ENCODE measurements at places on chromosomes 2 and 18.

DNA sequence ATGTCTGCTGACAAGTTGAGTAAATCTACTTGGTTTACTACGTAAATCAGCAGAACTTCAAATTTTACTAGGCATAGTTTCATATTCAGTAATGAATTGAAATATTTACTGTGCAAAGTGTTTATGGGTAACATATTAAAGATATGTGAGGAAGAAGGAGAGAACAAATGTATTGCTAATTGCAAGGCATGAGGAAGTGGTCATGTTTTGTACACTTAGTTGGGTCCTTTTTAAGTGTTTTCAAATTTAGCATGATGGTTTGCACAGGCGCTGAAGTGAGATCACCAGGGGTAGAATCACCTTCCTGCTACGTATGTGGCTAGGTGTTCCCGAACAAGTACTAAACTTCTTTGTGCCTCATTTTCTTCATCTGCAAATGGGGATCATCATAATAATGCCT lies 1534.4 kb downstream of the LRP1B start:
- DNase-seq: no peak

GRCh38 chr18:634551-635045 lies 22.9 kb upstream of the TYMS start:
- DNase-seq: no peak

GRCh38 chr2:145757503-145758246 lies 1237.8 kb upstream of the ZEB2 start:
- no peak for DNase-seq

GRCh38 chr2:120267348-120267747 lies 14.7 kb downstream of the RALB start:
- DNase-seq: no peak
